Right cardiac atrium (tissue), 5 donors: ENCODE measurements at places on chromosomes 1 and 21.

DNA sequence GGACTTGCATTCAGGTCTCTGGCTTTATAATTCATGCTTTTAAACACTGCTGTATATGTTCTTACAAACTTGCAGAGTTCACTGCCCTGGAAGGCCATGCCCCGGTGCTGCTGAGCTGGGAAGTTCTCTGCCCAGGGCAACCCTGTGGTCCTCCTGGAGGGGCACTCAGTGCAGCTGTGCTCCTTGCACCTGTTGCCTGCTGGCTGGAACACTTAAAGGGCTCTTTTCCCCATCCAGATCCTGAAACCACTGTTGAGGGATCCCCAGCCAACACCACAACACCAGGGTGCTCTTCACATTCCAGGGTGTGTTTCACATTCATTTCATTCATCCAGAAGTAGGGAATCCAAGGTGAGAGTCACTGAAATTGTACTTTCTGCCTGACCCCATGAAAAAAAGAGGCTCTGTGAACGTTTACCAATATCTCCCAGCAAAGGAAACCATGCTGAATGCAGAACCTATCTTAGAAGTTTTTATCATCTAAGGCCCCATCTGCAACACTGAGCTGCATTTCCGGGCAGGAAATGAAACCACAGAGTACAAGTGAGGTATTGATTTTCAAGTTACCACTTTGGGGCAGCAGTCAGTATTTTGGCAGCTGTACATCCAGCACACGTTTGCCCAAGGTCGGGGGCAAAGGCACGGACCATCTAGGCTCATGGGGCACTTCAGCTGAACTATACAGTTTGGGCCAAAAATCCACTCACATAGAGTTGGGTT is 16.4 kb upstream of the KIAA0040 start:
- no peak for DNase-seq

GRCh38 chr1:224731633-224732032 is 115.5 kb downstream of the CNIH3 start:
- DNase-seq = no peak

DNA sequence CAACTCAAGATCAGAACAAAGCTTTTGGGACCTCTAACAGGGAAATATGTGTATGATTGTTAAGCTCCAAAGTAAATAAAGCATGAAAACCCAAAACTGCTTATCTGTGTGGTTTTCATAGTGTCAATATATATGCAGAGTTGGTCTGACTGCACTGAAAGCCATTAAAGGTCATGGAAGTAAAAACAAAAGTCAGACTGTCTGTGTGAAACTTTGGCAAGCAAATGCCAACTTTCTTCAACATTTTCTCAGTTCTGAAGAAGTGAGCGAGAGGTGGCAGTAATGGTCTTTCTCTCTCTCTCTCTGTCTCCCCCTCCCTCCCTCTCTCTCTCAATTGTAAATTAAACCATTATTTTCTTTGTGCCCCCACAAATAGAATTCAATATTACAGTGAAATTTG is 100.1 kb upstream of the S1PR1 start:
- no peak for DNase-seq

GRCh38 chr21:26965040-26965906 is 1.6 kb downstream of the ADAMTS5 start:
- peak; percentile 77 for DNase-seq

DNA sequence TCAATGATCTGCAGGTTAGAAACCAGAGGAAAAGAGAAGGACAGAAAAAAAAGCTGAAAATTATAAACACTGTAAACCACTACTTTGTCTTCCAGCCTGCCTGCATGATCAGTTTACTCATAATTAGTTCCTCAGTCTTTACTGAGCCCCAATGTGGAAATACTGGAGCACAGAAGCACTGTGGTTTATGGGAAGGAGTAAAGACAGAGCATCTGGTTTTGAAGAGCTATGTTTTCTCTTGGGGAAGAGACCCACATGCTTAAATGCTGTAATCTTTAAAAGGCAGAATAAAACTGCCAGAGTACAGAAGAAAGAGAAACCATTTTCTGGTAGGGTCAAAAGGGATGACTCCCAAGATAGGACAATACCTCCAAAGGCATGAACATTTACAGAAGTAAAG is 159.0 kb upstream of the ZNHIT6 start:
- DNase-seq = no peak

GRCh38 chr1:176469450-176470010 is 6.6 kb downstream of the PAPPA2 start:
- no peak for DNase-seq

- DNase-seq = no peak
These were observed 70.6 kb upstream of the PTGFR start for GRCh38 chr1:78420181-78420580.

DNA sequence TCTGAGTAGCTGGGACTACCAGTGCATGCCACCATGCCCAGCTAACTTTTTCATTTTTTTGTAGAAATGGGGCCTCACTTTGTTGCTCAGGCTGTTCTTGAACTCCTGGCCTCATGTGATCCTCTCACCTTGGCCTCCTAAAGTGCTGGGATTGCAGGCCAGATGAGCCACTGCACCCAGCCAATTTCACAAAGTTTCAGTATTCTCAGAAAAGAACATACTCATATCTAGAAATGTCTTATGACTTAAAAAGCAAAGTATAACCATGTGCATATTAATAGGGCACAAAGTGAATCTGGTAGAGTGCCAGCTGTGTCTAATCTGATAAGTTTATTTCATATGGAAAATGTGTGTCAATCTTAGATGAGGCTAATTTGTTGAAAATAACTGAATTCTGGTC is 87.5 kb upstream of the CACYBP start:
- no peak for DNase-seq

- DNase-seq = no peak
These were observed 230.6 kb downstream of the DSCAM start for GRCh38 chr21:40616377-40616704.

GRCh38 chr21:34280389-34280795 is 83.4 kb upstream of the KCNE2 start:
- peak; percentile 56 for DNase-seq
